Activated CD4-positive, alpha-beta T cell treated with anti-CD3 and anti-CD28 coated beads, Interleukin-2, Interleukin-6, amounts not matched to agents 100 ng/mL and 50 ng/mL, durations not matched to agents 16 hours and 8 hours (primary cell): ENCODE measurements at places on chromosomes 6 and 20.

GRCh38 chr6:111711984-111712752 is 106.5 kb upstream of the TRAF3IP2 start:
- DNase-seq, result no peak

DNA sequence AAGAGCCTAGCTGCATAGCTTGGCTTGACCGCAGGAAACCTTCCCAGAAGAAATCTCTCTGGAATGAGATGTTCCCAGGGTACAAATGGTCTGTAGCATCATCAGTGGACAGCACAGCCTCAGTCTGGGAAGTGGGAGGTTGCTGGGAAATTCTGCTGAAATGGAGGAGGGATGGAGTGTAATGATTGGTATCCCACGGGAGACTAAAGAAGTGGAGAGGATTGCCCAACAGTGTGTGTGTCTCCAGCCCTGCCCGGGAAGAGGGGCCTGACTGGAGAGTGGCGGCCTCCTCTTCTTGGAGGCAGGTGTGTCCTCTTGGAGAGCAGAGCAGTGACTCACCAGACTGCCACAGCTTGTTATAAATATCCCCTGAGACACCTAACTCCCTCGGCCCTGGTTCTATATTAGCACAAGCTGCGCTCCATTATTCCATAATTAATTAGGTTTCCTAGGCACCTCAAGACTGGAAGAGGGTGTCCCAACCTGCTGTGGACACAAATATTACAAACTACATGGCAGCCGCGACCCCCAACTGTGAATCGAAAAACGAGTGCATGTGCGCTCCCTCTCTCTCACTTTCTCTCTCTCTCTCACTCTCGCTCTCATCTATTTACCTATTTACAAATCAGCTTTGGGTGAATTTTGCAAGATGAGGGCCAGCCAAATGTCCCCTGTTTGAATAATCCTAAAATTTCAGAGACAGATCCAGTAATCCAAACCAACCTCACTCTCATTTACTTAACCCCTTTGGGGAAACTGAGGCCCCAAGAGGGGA is 68.8 kb downstream of the FGD2 start:
- DNase-seq, result no peak

DNA sequence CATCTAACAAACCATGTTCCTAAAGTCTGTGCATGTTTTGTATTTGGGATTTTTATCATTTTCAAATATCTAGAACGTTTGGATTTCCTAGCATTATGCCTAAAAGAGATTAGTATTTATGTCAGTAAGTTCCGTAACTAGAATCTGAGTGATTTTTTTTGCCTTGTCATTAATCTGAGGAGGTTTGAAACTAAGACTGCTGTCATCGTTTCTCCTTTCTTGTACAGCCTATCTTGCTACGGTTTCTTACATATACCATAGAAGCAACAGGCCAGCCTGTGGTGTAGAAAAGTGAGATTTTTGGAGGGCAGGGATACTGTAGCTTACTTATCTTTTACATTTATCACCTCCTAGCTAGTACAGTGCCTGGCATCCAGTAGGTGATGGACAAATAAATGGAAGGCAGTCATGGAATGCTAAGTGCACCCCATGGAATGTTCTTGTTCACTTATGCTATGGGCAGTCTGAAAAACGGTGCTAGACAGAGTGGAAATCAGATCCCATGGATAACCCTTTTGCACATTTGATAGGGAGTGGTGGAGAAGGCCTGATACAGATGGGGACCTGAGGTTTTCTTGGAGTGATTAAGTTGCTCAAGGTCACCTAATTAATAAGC is 93.9 kb downstream of the ARID1B start:
- no peak for DNase-seq

GRCh38 chr20:19304389-19304788 is 91.9 kb downstream of the SLC24A3 start:
- DNase-seq, result no peak

GRCh38 chr6:71466362-71466761 is 177.8 kb downstream of the OGFRL1 start:
- no peak for DNase-seq

DNA sequence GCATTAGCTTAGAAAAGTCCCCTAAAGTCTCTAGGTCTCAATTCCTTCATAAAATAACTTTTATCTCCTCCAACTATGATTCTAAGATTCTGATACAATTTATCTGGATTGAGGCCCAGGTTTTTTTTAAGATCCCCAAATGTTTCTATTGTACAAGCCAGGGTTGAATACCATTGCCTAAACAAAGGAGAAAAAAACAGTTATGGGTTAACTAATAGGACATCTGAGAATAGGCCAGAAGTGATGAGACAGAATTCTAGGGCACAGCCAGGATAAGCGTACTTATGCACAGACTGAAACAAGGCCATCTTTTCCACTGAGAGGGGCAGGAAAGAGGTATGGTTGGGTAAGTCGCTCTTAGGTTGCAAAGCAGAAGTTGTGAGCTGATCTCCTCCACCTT is 26.4 kb downstream of the EPB41L2 start:
- no peak for DNase-seq

- no peak for DNase-seq
Observed at GRCh38 chr6:10411131-10411970, 3.5 kb downstream of the TFAP2A start.
